ENCODE measurements at places on chromosomes 5 and 9.
A peak's percentile ranks its signal among the peaks of the same experiment; 100 is the strongest.

DNA sequence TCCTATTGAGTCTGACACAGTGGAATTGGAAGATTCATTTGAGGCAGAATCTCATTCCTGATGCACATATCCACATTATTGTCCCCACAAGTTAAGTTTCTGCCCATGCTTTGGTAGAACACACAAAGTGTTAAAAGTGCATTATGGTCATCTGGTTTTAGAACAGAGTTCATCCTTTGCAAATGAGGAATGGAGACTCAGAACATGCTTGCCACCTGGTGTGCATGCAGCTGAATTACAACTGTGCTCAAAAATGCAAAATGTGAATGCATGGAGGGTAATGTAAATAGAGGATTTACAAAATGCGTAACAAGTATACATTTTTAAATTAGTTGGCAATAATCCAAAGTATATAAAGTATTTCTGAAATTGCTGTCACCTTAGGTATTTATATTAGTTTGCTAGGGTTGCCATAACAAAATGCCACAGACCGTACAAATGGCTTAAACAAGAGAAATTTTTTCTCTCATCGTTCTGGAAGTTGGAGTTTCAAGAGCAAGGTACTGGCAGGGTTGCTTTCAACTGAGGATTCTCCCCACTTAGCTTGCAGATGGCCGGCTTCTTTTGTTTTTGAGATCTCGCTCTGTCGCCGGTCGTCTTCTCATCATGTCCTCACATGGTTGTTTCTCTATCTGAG is 671.1 kb downstream of the TAF11L14 start:
- no peak for DNase-seq

GRCh38 chr5:110854200-110854599 is 115.4 kb downstream of the SLC25A46 start:
- DNase-seq = no peak

GRCh38 chr5:88818296-88818695 is 64.7 kb downstream of the MEF2C start:
- DNase-seq = no peak

GRCh38 chr5:149040421-149040820 is 22.4 kb downstream of the SH3TC2 start:
- no peak for DNase-seq

DNA sequence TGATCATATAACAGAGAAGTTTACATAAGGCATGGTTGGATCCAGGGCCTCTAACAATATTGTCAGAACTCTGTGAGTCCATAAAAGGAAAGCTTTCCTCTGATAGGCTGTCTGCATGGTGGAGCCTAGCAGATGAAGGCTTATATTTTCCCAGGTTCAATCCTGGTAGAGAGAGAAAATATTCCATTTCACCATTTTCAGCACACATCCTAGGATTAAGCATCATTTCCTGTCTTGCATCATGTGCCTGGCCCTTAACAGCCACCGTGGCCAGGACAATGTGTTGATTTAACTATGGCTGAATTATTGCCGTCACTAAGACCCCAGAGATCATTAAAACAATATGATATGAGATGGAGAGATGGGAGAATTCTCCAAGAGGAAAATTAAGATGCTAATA is 90.9 kb upstream of the GRIA1 start:
- DNase-seq = no peak

GRCh38 chr9:91734371-91734981 is 215.6 kb downstream of the ROR2 start:
- peak; percentile 36 for DNase-seq

Measured in stimulated activated CD8-positive, alpha-beta memory T cell treated with anti-CD3 and anti-CD28 coated beads, Interleukin-15, amount 100 ng/mL, for 48 hours (primary cell).